ENCODE measurements at places on chromosomes 5 and 9.

DNA sequence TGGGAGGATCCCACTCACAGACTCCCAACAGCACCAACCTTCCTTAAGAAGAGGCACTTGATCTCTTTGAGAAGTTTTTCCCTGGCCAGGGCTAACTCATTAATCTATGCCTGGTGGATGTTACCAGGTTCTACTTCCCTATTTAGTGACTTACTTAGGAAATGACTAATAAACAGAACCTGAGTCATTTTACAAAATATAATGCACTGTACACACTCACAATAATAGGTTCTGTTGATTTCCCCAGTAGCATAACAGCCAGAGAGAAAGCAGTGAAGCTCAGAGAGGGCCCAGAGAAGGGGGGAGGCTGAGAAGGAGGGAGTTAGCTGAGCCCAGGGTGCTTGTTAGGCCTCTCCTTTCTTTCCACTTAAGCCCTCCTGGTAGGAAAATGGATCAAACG is 27.1 kb downstream of the FRMD3 start:
- peak; percentile 11 for DNase-seq
- peaks cover 7% of the 10 kb centered on the region for H3K4me1 ChIP-seq
- no peaks in the 10 kb centered on the region for H3K36me3 ChIP-seq
- H3K4me3 ChIP-seq = no peak overlapping the region
- H3K27me3 ChIP-seq = no peaks in the 10 kb centered on the region

- DNase-seq = no peak
- no peaks in the 10 kb centered on the region for H3K27me3 ChIP-seq
- no peak overlapping the region for H3K4me3 ChIP-seq
- no peaks in the 10 kb centered on the region for H3K36me3 ChIP-seq
- no peaks in the 10 kb centered on the region for H3K4me1 ChIP-seq
These were observed 384.6 kb upstream of the KLF4 start for GRCh38 chr9:107874137-107874536.

DNA sequence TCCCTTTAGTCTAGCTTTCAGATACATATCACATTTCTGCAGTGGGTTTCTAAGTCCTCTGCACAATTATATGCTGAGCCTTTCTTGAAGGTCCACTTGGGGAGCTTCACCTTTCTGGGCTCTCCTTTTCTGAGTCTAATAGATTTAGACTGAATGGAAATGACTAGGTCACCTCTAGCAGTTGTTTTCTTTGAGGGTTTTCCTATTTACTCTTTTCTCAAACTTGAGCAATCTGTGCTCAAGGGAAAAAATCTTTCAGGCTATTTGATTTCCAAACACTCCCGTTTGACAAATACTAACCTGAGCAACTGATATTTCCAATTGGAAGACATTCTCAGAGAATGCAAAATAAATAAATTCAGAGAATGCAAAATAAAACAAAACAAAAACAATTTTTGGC is 39.0 kb downstream of the ISOC1 start:
- H3K27me3 ChIP-seq = no peaks in the 10 kb centered on the region
- H3K36me3 ChIP-seq = no peaks in the 10 kb centered on the region
- no peak for DNase-seq
- no peak overlapping the region for H3K4me3 ChIP-seq
- H3K4me1 ChIP-seq = no peaks in the 10 kb centered on the region
- H3K27ac ChIP-seq = no peak overlapping the region

- H3K4me1 ChIP-seq = no peaks in the 10 kb centered on the region
- DNase-seq = no peak
- no peak overlapping the region for H3K4me3 ChIP-seq
These were observed 73.5 kb downstream of the MFAP3 start for GRCh38 chr5:154112255-154112654.

DNA sequence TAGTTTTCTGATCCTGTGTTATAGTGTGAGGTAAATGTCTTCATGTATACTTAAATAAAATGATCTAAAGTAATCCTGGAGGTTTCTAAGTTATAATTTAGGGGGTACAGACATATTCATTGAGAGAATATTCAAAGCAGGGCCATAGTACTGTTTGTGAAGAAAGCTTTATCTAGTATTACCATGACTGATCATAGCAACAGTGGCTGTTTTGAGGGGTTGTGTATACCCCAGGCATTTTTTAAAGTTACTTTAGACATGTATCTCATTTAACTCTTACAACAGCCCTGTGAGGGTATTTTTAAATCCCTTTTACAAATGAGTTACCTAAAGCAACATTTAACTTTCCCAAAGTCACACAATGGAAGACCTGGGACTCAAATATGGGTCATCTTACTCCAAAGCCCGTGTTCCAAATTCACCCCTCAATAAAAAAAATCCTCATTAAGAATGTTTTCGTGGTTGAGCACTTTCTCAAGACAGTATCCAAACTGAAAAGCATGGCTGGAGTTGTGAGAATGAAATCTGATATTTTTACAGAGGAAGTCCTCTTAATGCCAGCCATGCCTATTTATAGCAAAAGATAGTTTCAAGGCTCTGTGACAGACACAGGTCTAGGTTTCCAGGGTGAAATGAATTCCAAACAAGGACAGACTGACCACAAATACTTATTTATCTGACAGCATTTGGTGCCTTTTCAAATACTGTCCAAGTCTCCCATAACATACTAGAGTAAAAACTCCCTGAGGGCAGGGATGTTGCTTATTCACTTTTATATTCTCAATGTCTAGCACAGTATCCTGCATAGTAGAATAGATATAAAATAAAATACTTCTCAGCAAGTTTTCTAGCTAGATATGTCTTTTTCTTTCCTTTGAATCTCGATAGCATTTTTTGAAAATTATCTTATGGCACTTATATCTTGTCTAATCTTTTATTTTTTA is 10.4 kb downstream of the STOM start:
- H3K4me3 ChIP-seq = no peak overlapping the region
- DNase-seq = peak; percentile 52
- no peak overlapping the region for H3K27ac ChIP-seq
- peaks cover 20% of the 10 kb centered on the region for H3K4me1 ChIP-seq
- H3K27me3 ChIP-seq = no peaks in the 10 kb centered on the region
- no peaks in the 10 kb centered on the region for H3K36me3 ChIP-seq

GRCh38 chr5:153630546-153630945 is 140.1 kb downstream of the GRIA1 start:
- DNase-seq = no peak
- no peak overlapping the region for H3K4me3 ChIP-seq
- no peaks in the 10 kb centered on the region for H3K27me3 ChIP-seq
- H3K4me1 ChIP-seq = peaks cover 22% of the 10 kb centered on the region

DNA sequence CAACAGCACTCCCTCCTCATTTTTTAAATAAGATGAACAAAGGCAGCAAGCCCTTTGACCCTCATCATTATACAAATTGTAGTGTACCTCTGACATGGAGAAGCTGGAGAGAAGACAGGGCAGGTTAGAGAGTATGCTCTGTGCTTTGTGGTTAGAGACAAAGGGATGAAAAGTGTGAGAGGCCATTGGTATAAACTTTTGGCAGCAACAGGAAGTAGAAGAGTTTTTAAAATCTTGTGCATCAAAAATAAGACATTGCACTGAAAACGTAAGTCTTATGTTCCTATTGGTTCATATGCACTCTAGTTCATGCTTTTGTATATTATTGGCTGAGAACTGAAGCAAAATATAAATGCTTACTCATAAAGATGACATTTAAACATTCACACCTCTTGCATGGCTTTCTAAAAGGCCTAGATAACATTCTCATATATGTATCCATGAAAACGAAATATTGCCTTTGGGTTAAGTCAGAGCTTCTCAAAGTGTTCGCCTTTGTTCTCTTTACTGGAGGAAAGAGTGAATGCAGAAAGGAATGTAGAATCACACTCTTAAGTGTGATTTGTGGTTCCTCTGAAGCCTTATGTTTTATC is 158.0 kb downstream of the PALM2AKAP2 start:
- H3K4me1 ChIP-seq = peaks cover 19% of the 10 kb centered on the region
- H3K27me3 ChIP-seq = no peaks in the 10 kb centered on the region
- no peak for DNase-seq
- H3K36me3 ChIP-seq = no peaks in the 10 kb centered on the region
- no peak overlapping the region for H3K27ac ChIP-seq
- H3K4me3 ChIP-seq = no peak overlapping the region

GRCh38 chr5:134958755-134959154 is 9.0 kb upstream of the CATSPER3 start:
- H3K4me1 ChIP-seq = no peaks in the 10 kb centered on the region
- no peak overlapping the region for H3K27ac ChIP-seq
- no peaks in the 10 kb centered on the region for H3K27me3 ChIP-seq
- no peak for DNase-seq

- H3K4me1 ChIP-seq = peaks cover 4% of the 10 kb centered on the region
- peaks cover 6% of the 10 kb centered on the region for H3K27me3 ChIP-seq
- DNase-seq = no peak
- no peak overlapping the region for H3K27ac ChIP-seq
- H3K36me3 ChIP-seq = no peaks in the 10 kb centered on the region
- no peak overlapping the region for H3K4me3 ChIP-seq
These were observed 68.1 kb downstream of the MEGF10 start for GRCh38 chr5:127358740-127359139.

DNA sequence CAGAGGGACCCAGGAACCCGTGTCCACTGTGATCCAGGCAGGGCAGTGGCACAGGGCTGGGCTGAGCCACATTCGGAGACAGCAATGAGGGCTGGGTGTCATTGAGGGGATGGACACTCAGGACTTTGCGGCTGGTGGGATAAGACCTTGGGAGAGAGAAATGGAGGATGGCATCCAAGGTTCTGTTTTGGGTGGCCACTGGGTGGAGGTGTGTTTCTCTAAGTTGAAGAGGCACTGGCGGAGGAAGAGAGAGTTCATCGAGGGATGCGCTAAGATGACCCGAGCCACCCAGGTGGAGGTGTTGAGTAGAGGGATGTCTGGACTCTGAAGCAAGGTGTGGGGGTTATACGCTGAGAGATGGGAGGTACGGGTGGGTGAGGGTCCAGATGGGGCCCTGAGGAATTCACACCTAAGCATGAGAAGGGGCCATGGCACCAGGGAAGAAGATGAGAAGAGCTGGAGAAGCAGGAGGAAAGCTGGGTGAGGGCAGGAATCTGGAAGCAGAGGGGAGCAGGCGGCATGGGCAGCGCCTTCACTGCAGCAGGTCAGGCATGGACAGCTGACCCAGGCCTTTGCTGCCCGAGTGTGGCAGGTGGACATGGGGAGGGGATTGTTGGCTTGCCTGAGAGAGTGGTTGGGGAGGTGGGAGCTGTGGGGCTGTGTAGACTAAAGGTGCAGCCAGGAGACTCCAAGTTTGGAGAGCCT is 2.5 kb upstream of the SLC25A48 start:
- H3K27me3 ChIP-seq = peaks cover 52% of the 10 kb centered on the region
- H3K4me3 ChIP-seq = no peak overlapping the region
- H3K36me3 ChIP-seq = no peaks in the 10 kb centered on the region
- H3K4me1 ChIP-seq = peaks cover 8% of the 10 kb centered on the region
- DNase-seq = no peak
